ENCODE measurements at places on chromosomes 2 and 18. TPM values are rescaled to one million over a fixed set of nuclear protein-coding genes. Genes with fewer than 3 reads are reported as not detected.

- H3K27ac ChIP-seq = peak overlapping the region; percentile 1
- no peak for DNase-seq
- peaks cover 61% of the 10 kb centered on the region for H3K4me1 ChIP-seq
- H3K36me3 ChIP-seq = no peaks in the 10 kb centered on the region
- H3K27me3 ChIP-seq = no peaks in the 10 kb centered on the region
- H3K4me3 ChIP-seq = no peak overlapping the region
Measured at GRCh38 chr2:177413703-177414102, 21.1 kb downstream of the AGPS start.

GRCh38 chr2:216761809-216762208 lies 66.5 kb upstream of the IGFBP5 start:
- DNase-seq = no peak
- H3K36me3 ChIP-seq = no peaks in the 10 kb centered on the region
- peaks cover 26% of the 10 kb centered on the region for H3K27me3 ChIP-seq
- H3K4me1 ChIP-seq = no peaks in the 10 kb centered on the region
- H3K4me3 ChIP-seq = no peak overlapping the region
- no peak overlapping the region for H3K27ac ChIP-seq

- no peak overlapping the region for H3K4me3 ChIP-seq
- H3K4me1 ChIP-seq = no peaks in the 10 kb centered on the region
- no peaks in the 10 kb centered on the region for H3K27me3 ChIP-seq
- H3K27ac ChIP-seq = no peak overlapping the region
- DNase-seq = no peak
Measured at GRCh38 chr2:206240327-206240726, 34.1 kb upstream of the ZDBF2 start.

- no peak overlapping the region for H3K27ac ChIP-seq
- peaks cover 9% of the 10 kb centered on the region for H3K27me3 ChIP-seq
- H3K4me3 ChIP-seq = no peak overlapping the region
- no peaks in the 10 kb centered on the region for H3K36me3 ChIP-seq
- no peaks in the 10 kb centered on the region for H3K4me1 ChIP-seq
Measured at GRCh38 chr2:126839796-126840195, 58.9 kb upstream of the TEX51 start.

DNA sequence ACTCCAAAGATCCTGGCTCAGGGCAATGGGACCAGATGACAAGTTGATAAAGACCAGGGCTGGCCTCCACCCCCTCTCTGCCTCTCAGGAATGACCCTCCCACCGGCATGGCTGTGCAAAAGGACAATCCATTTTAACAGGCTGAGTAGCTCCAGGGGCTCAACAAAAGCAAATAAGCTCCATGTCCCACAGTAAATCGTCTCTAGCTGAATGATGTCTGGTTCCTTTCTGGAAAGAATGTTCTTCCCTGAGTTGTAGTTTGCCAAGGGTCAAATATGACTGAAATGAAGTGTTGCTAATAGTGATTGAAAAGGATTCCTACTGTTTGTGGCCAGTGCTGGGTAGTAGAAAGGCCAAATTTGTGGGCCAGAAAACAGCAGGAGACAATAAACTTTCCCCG lies 434.4 kb upstream of the ETAA1 start:
- no peak overlapping the region for H3K27ac ChIP-seq
- no peaks in the 10 kb centered on the region for H3K27me3 ChIP-seq
- no peaks in the 10 kb centered on the region for H3K4me1 ChIP-seq
- H3K4me3 ChIP-seq = no peak overlapping the region

DNA sequence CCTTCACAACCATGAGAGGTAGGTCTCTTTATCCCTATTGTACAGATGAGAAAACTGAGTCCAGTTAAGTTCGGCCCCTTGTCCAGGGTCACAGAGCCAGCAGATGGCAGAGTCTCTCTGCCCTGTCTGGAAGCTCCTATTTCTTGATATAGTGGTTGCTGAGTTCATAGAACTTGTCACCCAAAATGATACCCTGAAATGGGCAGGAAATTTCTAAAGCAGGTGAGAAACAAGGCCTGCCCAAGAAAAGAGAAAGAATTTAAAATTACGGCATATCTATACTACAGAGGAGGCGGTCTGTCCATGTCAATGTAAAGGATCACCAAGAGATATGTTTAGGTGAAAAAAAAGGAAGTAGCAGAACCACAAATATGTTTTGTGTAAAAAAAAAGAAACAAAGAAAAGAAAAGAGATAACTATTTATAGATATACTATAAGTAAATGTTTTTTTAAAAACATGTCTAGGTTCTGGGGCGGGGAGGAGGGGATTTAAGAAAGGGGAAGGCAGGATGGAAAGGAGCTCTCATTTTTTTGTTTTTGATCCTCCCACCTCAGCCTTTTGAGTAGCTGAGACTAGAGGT lies 39.8 kb downstream of the MYO7B start:
- peaks cover 2% of the 10 kb centered on the region for H3K27me3 ChIP-seq
- no peaks in the 10 kb centered on the region for H3K36me3 ChIP-seq
- no peak overlapping the region for H3K4me3 ChIP-seq
- no peak for DNase-seq
- no peaks in the 10 kb centered on the region for H3K4me1 ChIP-seq
- H3K27ac ChIP-seq = no peak overlapping the region

- peaks cover 18% of the 10 kb centered on the region for H3K36me3 ChIP-seq
- no peak for DNase-seq
- no peaks in the 10 kb centered on the region for H3K27me3 ChIP-seq
- no peak overlapping the region for H3K4me3 ChIP-seq
Measured at GRCh38 chr2:222912117-222912516, 51.3 kb downstream of the ACSL3 start.

DNA sequence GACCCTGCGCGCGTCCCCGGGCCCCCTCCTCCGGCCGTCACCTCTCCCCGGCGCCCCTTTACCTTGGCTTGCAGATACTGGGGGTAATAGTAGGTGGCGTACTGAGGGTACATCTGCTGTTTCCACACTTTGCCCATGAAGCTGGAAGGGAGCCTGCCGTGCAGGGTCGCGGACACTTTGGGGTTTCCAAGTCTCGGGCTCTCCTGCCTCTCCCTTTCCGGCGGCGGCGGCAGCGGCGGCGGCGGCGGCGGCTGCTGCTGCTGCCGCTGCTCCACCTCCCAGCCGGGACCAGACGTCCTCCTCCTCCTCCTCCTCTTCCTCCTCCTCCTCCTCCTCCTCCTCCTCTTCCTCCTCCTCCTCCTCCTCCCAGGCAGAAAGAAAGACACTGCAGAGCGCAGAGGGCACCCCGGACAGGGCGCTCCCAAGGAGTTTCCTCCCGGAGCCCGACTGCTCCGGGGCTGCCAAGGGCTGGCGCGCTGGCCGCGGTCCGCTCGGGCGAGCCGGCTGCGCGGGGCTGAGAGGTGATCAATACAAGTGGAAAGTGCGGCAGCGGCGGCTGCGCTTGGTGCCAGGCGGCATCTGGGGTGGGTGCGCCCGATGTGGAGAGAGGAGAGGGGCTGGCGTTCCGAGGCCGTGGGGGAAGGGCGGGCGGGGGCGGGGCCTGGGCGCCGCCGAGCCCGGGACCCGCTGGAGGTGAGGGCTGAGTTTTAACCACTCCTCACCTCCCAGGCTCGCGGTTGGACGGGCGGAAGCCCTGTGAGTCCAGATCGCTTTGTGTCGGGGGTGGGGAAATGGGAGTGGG lies at the start of gene RBMS1:
Gene RBMS1, minus strand, starts transcription at position 581 of the 802 bp plus-strand sequence. Its CDS starts 444 bp downstream, at position 137.
- peak; percentile 60 for DNase-seq
- H3K36me3 ChIP-seq = no peaks in the 10 kb centered on the region
- peak within 1 kb of the TSS; percentile 95 for H3K4me3 ChIP-seq
- peak within 1 kb of the TSS; percentile 96 for H3K27ac ChIP-seq
- no peaks in the 10 kb centered on the region for H3K27me3 ChIP-seq

DNA sequence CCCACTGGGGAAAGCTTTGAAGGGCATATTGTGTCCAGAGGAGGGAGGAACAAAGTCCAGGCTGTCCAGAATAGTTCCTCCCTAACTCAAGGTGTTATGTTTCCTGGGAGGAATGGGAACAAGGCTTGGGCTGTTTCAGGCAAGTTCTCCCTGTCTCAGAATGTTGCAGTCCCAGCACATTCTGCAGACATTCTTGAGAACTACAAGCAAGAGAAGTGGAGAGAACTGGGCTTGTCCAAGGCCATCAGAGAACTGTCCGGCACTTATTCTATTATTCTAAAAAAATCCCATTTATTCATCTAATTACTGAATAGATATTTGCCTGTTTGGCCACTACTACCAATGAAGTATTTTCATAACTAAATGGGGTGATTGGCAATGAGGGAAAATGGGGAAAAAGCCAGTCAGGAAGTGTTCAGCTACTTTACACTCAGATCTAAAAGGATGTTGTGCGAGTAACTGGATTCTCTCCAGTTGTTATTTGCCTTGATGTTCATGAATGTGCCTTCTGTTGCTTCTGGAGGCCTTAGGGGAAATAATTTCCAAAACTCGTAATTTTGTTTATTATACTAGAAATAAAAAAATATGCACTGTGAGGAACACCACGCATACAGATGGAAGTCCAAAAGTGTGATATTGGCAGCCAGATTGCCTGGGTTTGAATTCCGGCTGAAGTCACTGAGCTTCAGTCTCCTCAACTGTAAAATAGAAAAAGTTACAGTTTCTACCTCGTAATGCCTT lies 300.1 kb upstream of the RND3 start:
- no peak overlapping the region for H3K4me3 ChIP-seq
- no peaks in the 10 kb centered on the region for H3K36me3 ChIP-seq
- H3K27ac ChIP-seq = no peak overlapping the region
- no peaks in the 10 kb centered on the region for H3K4me1 ChIP-seq
- no peaks in the 10 kb centered on the region for H3K27me3 ChIP-seq

GRCh38 chr2:212979799-212980198 lies 171.6 kb downstream of the IKZF2 start:
- H3K4me3 ChIP-seq = no peak overlapping the region
- no peaks in the 10 kb centered on the region for H3K4me1 ChIP-seq
- no peaks in the 10 kb centered on the region for H3K27me3 ChIP-seq
- H3K36me3 ChIP-seq = no peaks in the 10 kb centered on the region

DNA sequence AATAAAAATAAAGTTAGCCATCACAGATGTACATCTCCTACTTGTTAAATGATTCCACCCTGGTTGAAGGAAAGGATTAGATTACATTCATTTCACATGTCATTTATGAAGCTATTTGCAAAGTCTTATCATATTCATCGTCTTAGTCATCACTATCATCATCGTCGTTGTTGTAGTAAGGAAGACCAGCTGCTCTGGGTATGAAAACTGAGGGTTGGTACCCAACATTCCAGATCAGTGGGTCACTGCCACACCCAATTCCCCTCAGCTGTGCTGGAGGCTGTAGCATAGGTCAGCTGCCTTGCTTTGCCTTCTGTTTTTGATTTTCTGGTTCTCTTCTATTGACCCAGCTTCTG lies 20.9 kb upstream of the CCBE1 start:
- peaks cover 7% of the 10 kb centered on the region for H3K27me3 ChIP-seq
- no peak overlapping the region for H3K4me3 ChIP-seq
- no peak overlapping the region for H3K27ac ChIP-seq

DNA sequence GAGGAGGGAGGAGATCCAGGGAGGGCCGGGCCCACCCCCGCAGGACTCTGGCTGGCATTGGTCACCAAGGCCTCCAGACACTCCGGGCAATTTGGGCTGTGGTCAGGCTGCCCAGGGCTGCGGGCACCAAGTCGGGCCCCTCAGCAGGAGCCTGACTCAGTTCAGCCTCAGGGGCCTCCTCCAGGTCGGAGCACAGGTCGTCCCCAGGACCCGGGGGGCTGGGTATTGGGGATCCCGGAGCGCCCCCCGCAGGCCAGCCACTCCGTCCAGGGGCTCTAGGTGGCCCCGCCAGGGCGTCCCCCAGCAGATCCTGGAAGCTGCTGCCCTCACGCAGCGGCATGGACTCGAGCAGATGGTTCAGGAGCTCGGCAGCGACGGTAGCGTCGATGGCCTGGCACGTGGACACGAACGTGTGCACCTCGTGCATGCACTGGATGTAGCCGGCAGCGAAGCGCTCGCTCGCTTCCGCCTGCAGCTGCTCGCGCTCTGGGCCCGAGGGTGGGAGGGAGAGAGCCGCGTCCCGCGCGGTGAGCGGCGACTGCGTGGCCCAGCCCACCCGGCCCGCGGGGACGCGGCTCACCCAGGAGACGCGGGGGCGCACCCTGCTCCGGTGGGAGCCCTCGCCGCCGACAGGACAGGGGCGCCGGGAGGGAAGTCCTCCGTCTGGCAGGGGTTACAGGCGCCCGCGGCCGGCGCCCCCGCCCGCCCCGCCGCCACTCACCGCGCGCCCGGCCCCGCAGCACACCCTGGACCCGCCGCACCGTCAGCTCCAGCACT lies 884 bp downstream of the HES6 start:
- H3K36me3 ChIP-seq = no peaks in the 10 kb centered on the region
- DNase-seq = no peak
- H3K27me3 ChIP-seq = no peaks in the 10 kb centered on the region
- peaks cover 53% of the 10 kb centered on the region for H3K4me1 ChIP-seq
- peak overlapping the region; percentile 29 for H3K4me3 ChIP-seq
- H3K27ac ChIP-seq = no peak overlapping the region

DNA sequence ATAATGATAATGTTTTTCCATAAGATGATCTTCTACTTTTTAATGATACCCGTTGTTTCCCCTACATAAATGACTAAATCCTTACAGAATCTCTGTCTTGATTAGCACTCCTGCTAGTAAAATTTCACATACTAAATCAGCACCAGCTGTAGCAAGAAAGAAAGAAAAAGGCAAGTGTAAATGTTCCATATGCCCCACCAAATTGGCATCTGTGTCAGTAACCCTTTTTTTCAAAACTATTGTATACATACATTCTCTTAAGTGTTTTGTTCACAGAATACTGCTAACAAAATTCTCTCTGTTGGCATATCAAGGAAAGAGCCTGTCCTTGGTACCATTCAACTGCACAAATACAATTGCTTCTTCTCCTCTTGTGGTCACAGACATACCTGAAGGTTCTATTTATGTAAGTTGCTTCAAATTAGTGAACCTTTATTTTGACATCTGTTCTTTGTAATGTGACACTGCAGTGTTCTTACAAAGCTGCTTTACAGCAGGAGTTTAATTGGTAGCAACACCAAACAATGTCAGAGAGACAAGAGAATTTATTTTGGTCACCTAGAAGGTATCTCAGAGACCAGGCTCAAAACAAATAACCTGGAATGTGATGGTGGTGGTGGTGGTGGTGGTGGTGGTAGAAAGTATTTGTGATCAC lies 641.9 kb downstream of the ZEB2 start:
- DNase-seq = no peak
- H3K36me3 ChIP-seq = no peaks in the 10 kb centered on the region
- H3K27me3 ChIP-seq = no peaks in the 10 kb centered on the region
- no peaks in the 10 kb centered on the region for H3K4me1 ChIP-seq
- no peak overlapping the region for H3K27ac ChIP-seq

- no peak for DNase-seq
- H3K36me3 ChIP-seq = no peaks in the 10 kb centered on the region
- H3K4me1 ChIP-seq = no peaks in the 10 kb centered on the region
Measured at GRCh38 chr2:155494744-155495143, 796.2 kb downstream of the KCNJ3 start.

- peaks cover 14% of the 10 kb centered on the region for H3K4me1 ChIP-seq
- no peak for DNase-seq
- H3K4me3 ChIP-seq = no peak overlapping the region
- H3K27ac ChIP-seq = no peak overlapping the region
- H3K27me3 ChIP-seq = no peaks in the 10 kb centered on the region
- H3K36me3 ChIP-seq = no peaks in the 10 kb centered on the region
Measured at GRCh38 chr18:24214144-24214543, 75.3 kb downstream of the CABYR start.

- H3K27me3 ChIP-seq = peaks cover 4% of the 10 kb centered on the region
- H3K4me3 ChIP-seq = no peak overlapping the region
- H3K36me3 ChIP-seq = no peaks in the 10 kb centered on the region
- H3K27ac ChIP-seq = no peak overlapping the region
- no peak for DNase-seq
Measured at GRCh38 chr2:30022444-30023071, 101.2 kb upstream of the ALK start.

TRAPPC12 gene
- total RNA-seq = 39.0 TPM

ALPP gene
- not detected for total RNA-seq

RGPD4 gene
- total RNA-seq = not detected

ANKRD44 gene
- total RNA-seq = 0.11 TPM

RPE gene
- 166 TPM for total RNA-seq

TANK gene
- 96.1 TPM for total RNA-seq

CNDP2 gene
- 80.8 TPM for total RNA-seq

CD8A gene
- not detected for total RNA-seq

GALNT13 gene
- total RNA-seq = 4.8 TPM

OTOS gene
- total RNA-seq = not detected

MARCO gene
- not detected for total RNA-seq
